ENCODE measurements at places on chromosomes 11 and 22.
A peak's percentile ranks its signal among the peaks of the same experiment; 100 is the strongest.

DNA sequence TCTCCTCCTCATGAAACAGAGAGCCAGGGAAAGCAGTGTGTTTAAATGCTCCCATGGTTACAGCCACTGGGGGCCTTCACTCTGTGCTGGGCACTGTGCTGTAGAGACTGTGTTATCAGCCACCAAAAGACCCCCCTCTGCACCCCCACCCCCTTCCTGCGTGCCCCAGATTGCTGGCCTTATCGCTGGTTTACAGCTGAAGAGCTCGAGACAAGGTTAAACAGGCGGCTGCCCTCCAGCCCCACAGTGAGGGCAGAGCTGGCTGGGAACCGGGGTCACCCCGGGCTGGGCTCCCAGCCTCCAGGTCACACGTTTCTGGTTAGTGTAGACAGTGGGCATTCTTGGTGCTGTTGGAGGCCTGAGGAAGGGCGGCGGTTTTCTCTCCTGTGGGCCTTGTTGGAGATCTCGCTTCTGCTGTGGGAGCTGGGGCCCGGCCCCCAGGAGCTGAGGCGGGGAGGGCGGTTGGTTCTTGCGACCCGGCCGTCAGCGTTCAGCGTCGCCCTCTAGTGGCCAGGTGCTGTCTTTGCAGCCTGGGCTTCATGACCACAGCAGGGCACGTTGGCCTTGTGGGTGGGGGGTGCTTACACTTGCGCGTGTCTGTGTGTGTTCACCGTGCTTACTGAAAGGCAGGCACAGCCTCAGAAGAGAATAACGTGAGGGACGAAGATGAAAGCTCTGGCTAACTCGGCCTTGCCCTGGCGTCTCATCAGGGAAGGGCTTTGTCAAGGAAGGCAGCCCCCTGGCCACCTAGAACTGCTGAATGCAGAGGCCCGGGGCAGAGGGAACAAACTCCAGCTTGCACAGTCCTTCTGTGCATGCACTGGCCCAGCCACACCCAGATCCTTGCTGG, 40.8 kb downstream of the TBC1D22A start:
- peak; percentile 71 for DNase-seq

- DNase-seq: no peak
Observed at GRCh38 chr11:63896071-63896470, 20.9 kb downstream of the RCOR2 start.

DNA sequence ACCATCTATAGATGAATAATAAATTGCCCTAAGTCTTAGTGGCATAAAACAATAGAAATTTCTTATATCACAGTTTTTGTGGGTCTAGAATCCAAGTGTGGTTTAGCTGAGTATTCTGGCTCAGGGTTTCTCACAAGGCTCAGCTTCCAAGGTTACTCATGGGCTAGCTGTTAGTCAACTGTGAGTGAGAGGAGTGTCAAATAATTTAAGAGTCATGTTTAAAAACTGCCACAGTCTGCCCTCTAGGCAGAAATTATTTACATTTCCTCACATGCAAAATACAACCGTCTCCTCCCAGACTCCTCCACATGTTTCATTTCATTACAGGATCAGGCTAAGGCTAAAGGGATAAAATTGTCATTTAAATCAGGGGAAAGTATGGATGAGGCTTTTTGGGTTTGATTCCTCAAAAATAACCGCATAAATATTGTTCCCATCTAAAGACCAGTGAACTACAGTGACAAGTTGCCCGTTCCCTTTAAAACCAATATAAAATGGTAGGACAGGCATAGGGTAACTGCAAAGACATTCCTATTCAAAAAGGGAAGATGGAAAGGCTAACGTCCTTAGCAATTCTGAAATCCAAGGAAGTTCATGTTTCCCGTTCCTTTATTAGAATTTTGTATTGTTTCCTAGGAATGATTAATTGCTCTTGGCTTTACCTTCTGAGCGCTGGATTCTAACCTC, 324.3 kb downstream of the DYNC2H1 start:
- no peak for DNase-seq

DNA sequence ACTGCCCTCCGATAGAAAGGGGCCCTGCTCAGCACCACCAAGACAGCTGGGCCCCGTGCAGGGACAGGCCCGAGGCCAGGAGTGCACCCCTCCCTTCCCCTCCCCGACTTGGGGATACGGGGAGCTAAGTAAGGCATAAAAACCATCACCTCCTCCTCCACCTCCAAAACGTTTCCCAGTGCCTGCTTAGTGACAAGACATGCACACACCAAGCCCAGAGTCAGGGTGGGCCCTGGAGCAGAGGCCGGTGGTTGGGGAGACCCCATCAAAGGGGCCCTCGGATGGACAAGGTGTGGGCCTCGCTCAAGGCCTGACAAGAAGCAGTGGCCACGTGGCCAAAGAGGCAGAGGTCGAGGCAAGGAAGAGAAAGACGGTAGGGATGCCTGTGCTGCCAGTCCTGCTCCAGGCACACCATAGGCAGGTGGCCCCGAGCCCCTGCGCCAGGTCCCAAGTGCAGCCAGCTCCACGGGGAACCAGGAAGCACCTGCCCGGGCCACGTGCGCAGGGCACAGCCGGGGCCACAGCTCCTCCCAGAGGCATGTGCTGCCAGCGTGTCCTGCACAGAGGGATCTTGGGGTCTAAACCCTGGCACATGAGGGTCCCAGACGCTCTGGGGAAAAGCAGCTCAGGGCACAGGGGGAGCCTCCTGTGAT, 53.0 kb downstream of the BRD1 start:
- no peak for DNase-seq

DNA sequence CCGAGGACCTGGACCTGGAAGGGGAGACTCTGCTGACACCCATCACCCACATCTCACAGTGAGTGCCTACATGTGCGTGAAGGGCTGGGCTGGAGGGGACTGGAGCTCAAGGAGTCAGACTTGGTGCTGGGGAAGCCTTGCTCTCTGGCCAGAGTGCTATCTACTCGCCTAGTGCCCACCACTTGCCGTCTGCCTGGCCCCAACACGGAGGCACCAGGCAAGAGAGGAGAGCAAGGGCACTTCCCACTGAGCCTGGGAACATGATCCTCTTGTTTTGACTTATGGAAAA, 37.8 kb downstream of the KCNQ1OT1 start:
- no peak for DNase-seq

- no peak for DNase-seq
Observed at GRCh38 chr11:334264-334994, 13.8 kb upstream of the IFITM3 start.

GRCh38 chr22:46070215-46070802, 80.0 kb upstream of the PPARA start:
- peak; percentile 31 for DNase-seq

DNA sequence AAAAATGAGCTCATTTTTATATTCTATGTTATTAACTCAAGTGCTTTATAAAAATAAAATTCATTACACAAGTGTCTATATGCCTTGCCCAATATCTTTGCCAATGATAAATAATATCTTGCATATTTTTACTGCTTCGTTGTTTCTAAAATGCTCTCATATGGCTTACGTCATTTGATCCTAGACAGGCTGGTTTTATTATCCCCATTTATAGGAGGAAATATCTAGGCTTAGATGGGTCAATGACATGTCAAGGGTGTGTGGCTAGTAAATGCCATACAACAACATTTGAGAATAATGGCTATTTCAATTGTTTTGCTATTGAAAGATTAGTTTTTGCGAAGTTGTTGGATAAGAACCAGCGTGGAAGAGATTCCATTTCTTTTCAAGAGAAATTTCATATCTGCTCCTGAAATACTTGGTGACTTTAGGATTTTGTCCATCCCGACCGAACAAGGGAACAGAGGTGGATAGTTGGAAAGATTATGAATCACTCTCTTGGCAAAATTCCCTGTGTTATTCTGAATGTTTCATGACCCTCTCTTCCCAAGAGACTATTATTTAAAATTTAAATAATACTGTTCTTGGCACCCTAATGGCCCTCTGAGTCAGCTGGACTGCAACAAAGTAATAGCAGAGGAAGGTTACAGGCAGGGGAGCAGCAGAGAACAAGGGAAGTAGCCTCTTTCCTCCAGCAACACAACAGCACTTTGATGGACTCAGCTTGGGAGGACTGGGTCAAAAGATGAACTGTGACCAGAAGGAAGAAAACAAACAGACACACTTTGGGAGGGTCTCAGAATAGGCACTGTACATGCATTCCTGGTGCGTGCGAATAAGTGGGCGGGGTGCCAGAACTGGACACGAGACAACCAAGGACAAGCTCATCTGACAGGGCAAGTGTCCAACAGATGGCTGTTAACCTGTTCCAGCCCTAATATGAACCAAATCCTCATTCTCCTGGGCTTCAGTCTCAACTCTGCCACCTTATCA, 94.5 kb downstream of the ME3 start:
- no peak for DNase-seq

GRCh38 chr11:69627551-69627950, 13.4 kb upstream of the CCND1 start:
- DNase-seq: no peak

- DNase-seq: no peak
Observed at GRCh38 chr11:76395296-76395695, 14.2 kb downstream of the GVQW3 start.

DNA sequence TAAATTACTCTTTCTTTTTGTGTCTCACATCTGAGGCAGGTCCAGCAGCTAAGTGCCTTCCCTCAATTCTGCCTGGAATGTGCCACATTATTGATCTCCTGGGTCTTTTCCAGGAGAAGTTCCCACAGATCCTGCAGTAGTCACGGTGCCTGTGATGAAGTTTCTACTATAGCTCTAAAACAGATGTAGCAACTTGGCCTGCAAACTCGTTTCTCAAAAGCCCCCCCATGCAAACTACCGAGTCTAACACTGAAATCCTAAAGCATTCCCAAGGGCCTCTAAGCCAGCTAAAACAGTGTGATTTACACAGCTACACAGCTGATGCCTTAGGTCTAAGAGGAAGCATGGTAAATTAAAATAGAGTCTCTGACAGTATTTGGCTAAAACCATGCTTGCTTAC, 54.3 kb downstream of the DDI1 start:
- no peak for DNase-seq

Measured in common myeloid progenitor, CD34-positive (primary cell).